Astrocyte (in vitro differentiated cells and primary cell): ENCODE measurements at places on chromosomes 6 and 20. TPM values are rescaled to one million over a fixed set of nuclear protein-coding genes. Genes with fewer than 3 reads are reported as not detected.

DEFB124 gene
- total RNA-seq = not detected in 2 replicates

NKAPL gene
- not detected in 2 replicates for total RNA-seq

SUMO4 gene
- 1.4 and 1.6 TPM in 2 replicates for total RNA-seq

MAS1 gene
- total RNA-seq = not detected in 2 replicates

OR2J3 gene
- not detected in 2 replicates for total RNA-seq

PROKR2 gene
- total RNA-seq = not detected in 2 replicates

TSPYL1 gene
- total RNA-seq = 87.8 and 91.7 TPM in 2 replicates

LY6G6F gene
- total RNA-seq = not detected in 2 replicates

SLC17A9 gene
- 11.6 and 12.4 TPM in 2 replicates for total RNA-seq

SOBP gene
- 4.7 and 7.6 TPM in 2 replicates for total RNA-seq

HUS1B gene
- 1.3 and 1.6 TPM in 2 replicates for total RNA-seq

SAPCD1 gene
- 0.72 and 1.2 TPM in 2 replicates for total RNA-seq

AVP gene
- total RNA-seq = not detected in 2 replicates

VGLL2 gene
- total RNA-seq = 1.2 and 1.7 TPM in 2 replicates

NKAIN4 gene
- 146 and 162 TPM in 2 replicates for total RNA-seq

TINAG gene
- total RNA-seq = not detected in 2 replicates

ADGRF1 gene
- total RNA-seq = 0.05 and 0.25 TPM in 2 replicates

PM20D2 gene
- total RNA-seq = 7.7 and 10.4 TPM in 2 replicates

HLA-DMB gene
- 0.11 and 0.24 TPM in 2 replicates for total RNA-seq

BNIP5 gene
- total RNA-seq = not detected in 2 replicates

PNRC1 gene
- total RNA-seq = 93.2 and 95.9 TPM in 2 replicates

TRIM15 gene
- not detected in 2 replicates for total RNA-seq
